T1000 (cell line): ENCODE measurements at places on chromosomes 12 and 14.

DNA sequence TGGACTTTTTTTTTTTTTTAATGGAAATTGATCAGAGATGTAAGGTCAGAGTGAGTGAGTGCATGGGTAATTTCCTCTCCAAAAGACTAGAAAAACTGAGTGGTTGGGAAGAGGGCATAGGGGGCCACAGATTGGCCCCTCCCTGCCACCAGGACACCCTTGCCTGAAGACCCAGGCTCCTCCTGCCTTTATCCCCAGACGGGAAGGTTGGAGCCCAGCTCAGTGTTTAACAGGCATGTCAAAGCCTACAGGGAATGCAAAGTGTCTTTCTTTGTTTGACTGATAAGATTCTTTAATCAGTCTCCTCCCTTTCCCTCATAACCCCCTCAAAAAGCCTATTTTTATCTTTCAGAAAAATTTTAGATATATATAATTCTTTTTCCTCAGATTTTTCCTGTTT, 50.3 kb downstream of the IRAK3 start:
- no peak for DNase-seq

DNA sequence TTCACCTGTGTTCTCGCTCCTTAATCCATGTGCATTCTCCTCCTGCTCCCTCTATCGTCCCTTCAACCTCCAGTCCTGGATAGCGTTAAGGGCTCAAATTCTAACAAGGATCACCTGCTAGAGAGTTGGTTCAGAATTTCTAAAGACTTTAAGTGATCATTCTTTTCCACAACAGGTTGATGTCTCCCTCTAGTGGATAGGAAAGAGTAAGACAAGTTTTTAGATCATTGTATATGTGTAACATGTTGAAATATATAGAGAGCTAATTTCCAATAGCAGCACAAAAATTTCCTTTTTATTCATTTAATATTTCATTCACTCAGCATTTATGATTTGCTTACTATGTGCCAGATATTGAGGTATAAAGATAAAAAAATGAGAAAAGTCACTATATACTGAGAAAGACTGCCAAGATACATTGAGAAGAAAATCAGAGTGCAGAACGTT, 9.3 kb upstream of the ESR2 start:
- no peak for DNase-seq

- DNase-seq: peak; percentile 29
These were observed 46.0 kb downstream of the ITPR2 start for GRCh38 chr12:26786865-26787514.

- peak; percentile 12 for DNase-seq
These were observed 34.6 kb downstream of the GIT2 start for GRCh38 chr12:109961612-109962011.

DNA sequence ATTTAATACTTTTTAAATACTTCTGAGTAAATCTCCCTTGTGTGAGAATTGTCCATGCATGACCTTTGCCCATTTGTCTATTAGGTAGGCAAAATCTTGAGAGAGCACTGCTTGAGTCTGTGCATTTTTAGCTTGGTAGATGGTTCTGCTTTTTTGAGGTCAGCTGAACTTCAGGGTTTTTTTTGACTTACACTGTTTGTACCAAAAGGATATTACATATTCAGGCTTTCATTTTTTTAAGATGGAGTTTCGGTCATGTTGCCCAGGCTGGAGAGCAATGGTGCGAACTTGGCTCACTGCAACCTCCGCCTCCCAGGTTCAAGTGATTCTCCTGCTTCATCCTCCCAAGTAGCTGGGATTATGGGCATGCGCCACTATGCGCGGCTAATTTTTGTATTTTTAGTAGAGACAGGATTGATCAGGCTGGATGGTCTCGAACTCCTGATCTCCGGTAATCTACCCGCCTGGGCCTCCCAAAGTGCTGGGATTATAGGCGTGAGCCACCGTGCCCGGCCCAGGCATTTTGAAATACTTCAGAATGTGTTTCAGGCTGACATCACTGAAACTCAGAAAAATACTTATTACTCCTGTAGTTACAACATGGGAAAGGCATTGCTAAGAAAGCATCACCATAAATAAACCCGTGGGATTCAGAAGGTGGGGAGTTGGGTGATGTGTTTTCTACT, 11.1 kb downstream of the RASSF3 start:
- no peak for DNase-seq

- no peak for DNase-seq
These were observed 102.3 kb upstream of the BCAT1 start for GRCh38 chr12:25051171-25051570.

DNA sequence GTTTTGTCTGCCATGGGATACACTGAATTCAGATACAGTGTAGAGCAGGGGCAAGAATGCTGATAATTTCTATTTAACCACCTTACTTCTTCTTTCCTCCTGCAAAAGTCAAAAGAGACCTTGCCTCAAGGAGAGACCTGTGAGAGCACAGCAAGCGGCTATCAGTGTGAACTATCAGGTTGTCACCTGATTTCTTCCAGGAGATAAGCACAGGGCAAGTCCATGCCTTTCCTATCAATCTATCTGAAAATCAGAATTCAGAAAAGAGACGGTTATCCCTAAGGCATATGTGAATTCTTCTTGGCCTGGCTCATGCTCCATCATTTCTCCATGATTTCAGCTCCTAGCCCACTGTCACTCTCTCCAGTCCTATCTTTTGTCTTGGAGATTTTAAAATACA, 128.9 kb upstream of the CCND2 start:
- no peak for DNase-seq

- DNase-seq: no peak
These were observed 6.0 kb downstream of the TGM1 start for GRCh38 chr14:24256960-24257359.

DNA sequence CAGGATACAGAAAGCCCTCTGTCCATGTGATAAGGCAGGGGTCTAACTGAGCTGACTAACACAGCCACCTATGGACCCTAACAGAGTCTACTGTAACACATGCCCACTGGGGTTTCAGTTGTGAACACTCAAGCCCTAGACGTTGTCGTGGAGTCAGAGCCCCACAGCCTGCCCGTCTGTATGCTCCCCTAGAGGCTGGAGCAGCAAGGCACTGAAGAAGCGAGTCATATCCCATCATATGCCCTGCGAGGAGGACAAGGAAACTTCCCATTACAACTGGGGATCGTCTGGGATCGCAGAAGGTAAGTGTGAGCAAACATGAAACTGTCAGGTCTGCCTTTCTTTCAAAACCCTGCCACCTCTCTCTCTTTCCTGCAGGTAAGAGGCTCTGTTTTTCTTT, 138.1 kb downstream of the GPR65 start:
- DNase-seq: no peak

- DNase-seq: no peak
These were observed 438.4 kb upstream of the OR4E1 start for GRCh38 chr14:22112004-22112403.

DNA sequence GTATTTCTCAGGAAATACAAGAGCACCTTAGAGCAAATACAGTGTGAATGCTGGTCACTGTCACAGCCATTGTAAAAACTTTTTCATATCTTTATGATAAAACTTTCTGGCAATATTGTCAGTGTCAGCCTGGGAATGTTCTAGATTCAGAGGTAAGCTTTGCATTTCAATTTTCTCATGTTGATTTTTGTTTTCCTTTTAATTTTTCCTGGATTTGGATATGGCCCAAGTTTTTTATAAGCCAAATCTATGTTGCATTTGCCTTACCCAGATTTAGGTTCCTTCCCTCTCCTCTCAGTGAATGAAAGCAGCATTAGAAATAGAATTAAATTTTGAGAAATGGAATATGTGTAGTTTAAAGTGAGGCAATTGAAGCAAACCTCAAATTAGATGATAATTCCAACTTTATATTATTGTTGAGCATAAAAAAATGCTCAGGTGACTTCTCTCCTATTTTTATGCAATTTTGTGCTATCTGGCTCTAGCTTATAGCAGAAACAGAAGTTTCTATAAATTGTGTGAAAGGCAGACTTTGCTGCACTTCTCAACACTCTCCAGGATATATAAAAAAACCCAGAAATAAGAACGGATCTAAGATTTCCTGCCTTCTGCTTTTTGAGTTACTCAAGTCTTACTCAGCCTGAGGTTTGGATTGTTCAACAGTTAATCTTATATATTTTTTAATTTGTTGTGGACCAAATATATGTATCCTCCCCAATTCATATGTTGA, 368.2 kb upstream of the PRICKLE1 start:
- no peak for DNase-seq

DNA sequence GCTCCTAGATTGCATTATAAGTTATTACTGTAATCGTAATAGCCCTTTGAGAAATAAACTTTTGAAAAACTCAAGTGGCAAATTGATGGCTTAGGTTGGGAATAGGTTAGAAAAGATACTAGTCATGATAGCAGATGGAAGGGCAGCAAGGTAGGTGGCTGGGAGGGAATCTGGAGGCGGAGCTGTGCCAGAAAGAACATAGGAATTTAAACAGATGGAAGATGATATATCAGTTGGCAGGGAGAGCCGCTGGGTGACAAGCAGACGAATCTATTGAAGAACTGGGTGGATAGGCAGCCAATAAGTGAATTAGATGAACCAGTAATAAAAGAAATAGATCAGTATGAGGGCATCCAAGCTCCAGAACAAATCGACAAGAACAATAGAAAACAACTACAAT, 142.1 kb downstream of the CNTN1 start:
- no peak for DNase-seq

DNA sequence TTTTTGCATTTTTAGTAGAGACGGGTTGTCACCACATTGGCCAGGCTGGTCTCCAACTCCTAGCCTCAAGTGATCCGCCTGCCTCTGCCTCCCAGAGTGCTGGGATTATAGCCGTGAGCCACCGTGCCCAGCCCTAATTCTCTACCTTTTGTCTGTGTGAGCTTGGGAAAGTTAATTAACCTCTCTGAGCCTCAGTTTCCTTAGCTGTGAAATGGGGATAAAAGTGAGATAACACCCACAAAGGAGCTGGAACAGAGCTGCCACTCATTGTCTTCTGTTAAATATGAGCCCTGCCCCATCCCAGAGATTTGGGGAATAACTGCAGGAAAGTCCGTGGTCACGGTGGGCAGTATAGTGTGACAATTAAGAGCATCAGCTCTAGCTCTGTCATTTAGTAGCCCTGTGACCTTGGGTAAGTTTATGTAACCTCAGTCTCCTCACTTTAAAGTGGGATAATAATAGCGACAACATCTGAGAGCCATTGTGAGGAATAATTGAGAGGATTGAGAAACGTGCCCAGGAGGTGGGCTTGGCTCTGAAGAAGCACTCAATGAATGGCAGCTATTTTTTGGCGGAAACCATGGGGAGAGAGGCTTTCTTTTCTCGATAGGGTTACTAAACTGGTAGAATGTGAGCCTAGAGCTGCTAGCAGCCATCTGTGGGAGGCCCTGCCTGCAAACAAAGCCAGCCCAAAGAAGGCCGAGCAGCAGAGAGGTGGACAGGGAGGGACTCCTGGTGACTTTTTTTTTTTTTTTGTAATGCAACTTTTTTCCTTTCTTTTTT, 60.8 kb upstream of the MED13L start:
- no peak for DNase-seq

- DNase-seq: no peak
These were observed 238.7 kb upstream of the OR4E1 start for GRCh38 chr14:21912367-21912766.

DNA sequence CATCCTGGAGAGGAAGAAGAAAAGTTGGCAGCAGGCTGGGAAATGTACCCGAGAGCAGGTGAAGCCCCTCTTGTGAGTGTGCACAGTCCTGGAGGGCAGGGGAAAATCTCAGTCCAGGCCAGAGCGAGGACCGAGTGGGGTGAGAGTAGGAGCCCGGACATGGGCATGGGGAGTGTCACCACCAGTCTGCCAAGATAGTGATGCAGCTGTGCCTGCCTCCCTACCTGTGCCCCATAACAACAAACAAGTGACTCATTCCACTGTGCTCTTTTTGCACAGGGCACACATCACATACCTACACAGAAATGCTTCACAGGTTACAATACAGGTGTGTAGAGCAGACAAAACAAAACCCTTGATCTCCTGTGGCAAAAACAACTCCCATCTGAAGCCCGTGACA, 205.9 kb upstream of the PELI2 start:
- DNase-seq: no peak

DNA sequence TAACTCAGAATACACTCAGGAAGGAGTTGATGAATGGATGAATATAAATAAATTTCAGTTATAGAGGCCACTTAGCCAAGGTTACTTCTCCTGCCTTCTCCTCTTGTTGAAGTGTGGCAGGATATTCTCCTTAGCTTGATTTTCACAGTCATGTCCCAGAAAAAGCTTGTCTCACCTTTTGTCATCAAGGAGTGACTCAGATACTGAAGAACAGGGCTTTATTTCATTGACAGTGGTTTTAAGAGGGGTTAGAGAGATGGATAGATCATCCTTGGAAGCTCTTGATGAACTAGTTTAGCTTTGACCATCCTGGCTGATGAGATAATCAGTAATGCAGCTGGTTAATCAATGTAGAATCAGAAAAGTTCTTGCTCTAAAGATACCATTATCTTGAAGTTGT, 35.0 kb upstream of the CFAP54 start:
- DNase-seq: no peak

DNA sequence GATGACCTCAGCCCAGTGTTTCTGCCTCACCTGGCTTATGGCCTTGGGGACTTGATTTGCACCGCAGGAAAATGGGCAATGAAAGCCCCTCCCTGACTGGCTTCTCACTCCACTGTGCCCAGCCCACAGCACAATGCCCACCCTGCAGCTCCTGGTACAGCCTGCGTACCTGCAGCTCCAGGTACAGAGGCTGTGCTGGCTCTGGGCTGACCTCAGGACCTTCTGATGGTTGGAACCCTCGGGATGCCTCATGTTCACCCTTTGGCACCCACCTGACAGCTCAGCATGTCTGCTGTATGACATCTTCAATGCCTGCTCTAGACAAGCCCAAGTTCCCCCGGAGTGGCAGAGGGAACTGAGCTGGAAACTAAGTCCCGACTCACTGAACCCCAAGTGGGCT, 87.1 kb downstream of the ALG10 start:
- no peak for DNase-seq
